Fibroblast of skin of right quadriceps (primary cell): ENCODE measurements at places on chromosomes 12 and 14.

GRCh38 chr12:121190523-121191031 is 19.4 kb upstream of the P2RX4 start:
- peak; percentile 97 for DNase-seq

- peak; percentile 64 for DNase-seq
Observed at GRCh38 chr14:99605299-99605961, 1.4 kb upstream of the CCDC85C start.

DNA sequence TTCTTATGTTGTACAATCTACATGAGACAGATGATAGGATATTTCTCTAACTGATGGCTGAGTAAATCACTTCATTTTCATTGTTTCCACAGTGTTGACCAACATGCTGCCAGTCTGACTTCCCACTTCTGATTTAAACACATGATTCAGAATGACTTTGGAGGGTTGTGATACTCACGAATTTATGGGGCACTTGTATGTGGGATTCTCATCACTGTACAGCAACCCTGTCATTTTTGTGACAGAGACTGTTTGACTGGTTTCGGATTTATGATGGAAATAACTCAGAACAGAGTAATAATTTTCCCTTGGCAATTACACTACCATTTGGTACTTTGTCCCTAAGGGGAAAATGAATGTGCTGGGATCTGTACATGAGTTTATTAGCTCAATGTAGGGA is 333.8 kb downstream of the TRHDE start:
- DNase-seq = no peak

- DNase-seq = peak; percentile 90
Observed at GRCh38 chr14:89855961-89856656, 98.4 kb downstream of the EFCAB11 start.

GRCh38 chr12:97801471-97802059 is 339.0 kb downstream of the RMST start:
- no peak for DNase-seq

DNA sequence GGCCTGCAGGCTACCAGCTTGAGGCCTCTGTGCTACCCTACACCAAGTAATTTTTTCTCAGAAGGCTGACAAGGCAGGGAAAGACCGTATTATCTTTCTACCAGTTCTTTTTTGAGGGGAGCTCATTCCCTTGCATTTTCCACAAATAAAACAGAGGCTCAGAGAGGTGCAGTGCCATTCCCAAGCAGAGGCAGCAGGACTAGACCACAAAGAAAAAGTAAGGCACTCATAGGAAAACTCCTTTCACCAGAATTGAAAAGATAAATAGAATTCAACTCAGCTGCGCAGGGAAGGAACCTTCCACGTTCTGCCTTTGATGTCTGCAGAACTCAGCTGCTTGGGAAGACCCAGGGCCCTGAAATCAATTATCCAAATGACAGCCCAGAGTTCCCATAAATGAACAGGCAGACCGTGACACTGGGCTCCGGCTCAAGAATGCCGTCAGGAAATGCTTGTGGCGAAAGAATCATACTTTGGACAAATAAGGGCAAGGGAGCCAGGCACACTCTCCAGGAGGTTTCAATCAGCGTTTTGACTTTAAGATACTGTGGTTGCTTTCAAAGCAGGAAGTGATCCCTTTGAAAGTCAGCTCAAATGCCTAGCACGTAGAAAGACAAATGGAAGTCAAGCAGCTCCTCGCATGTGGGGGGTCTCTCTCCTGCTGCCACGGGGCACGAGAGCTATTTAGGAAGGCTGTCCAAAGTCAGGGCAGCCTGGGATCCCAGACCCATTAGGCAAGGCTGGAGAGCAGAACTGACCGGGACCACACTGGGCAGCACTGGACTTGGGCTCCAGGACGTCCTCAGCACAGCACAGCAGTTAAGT is 14.0 kb downstream of the KCTD10 start:
- peak; percentile 99 for DNase-seq

DNA sequence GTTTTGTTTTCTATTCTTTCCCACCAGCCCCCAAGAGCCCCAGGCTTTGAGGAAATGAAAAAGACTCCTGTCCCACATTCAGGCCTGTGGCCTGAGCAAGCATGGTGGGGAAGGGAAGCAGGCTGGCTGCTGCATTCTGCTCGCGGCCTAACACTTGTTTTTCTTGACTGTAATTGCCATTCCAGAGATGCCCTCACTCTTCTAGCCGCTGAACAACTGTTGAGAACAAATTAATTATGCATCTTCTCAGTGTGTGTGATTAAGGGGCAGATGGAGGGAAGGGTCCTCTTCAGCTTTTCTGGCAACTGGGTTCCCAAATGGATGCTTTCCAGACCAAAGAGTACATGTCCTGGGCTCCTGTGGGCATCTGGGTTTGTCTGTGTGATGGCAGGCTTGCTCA is 43.3 kb downstream of the ADCK1 start:
- no peak for DNase-seq

DNA sequence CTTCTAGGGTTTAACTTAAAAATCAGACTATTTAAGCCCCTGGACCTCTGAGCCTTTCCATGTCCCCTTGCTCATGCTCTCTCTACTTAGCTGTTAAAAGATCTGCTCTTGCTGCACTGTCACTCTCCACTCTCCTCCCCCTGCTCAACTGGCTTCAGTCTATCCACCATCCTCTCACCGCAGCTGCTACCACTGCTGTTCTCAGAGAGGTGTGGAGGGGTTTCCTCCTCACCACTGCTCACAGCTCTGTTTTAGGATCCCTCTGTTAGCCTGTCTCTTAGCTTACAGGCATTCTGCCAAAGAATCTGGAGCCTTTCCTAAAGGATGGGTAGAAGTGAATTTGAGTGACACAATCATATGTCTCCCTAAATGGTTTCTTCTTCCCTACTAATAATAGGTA is 43.7 kb upstream of the ATP2B1 start:
- DNase-seq = no peak

DNA sequence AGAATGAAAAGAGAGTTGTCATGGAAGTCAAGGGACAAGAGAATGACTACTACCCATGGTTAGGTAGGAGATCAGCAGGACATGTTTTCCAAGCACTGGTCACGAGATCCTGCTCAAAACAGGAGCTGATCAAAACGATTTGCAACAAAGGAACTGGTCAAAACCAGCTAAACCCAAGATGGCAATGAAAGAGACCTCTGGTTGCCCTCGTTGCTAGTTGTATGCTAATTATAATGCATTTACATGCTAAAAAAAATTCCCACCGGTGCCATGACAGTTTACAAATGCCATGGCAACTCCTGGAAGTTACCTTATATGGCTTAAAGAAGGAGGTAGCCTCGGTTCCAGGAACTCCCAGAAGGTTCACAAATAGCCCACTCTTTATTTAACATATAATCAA is 95.0 kb upstream of the OTX2 start:
- no peak for DNase-seq

GRCh38 chr12:84843593-84844144 is 68.9 kb downstream of the SLC6A15 start:
- no peak for DNase-seq

DNA sequence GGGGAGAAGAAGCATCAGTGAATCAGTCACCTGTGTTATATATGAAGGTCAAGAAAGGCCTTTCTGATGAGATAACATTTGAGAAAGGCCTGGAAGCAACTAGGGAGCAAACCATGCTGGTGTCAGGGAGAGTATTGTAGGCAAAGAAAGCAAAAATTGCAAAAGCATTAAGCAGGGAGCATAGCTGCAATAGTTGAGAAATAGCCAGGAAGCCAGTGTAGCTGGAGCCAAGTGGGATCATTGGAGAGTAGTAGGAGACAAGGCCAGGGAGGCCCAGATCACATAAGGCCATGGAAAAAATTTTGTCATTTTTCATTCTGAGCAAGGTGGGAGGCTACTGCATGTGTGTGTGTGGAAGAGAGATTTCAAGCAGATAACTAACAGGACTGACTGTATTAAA is 18.8 kb upstream of the MAGOHB start:
- peak; percentile 28 for DNase-seq

- DNase-seq = peak; percentile 84
Observed at GRCh38 chr12:56635806-56636674, 5.9 kb upstream of the BAZ2A start.

DNA sequence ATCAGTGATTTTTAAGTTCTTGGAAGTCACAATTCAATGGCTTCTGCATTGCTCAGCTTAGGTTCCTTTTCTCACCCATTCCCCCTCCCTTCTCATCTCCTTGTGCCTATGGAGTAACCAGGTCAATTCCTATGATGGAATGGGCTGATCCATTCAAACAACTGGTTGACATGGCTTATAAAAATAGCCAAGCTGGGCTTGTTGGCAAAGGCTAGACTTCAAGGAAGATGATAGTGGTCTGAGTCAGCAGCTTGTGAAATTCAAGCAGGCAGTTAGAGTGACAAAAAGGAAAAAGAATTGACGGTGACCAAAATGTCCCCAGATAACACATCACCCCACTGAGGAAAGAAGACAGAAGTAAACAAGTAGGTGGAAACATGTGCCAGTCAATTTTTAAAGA is 119.9 kb upstream of the PCED1B start:
- peak; percentile 88 for DNase-seq

DNA sequence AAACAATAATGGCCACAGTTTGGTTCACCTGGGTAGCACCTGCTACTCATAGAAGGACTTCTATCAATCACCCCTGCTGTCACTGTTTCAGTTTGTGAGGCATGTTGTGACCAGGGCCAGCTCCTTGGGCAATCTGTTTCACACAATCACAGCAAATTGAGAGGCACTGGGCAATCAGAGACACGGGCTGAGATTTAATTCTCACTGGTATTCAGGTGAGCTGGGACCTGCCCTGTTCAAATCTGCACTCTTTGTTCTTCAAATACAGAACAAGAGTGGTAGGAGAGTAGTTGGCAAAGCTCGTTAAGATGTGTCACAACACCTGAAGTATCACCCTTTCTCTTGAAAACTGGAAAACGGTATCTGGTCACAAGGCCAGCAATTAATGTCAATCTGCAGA is 57.8 kb upstream of the NAP1L1 start:
- DNase-seq = no peak

DNA sequence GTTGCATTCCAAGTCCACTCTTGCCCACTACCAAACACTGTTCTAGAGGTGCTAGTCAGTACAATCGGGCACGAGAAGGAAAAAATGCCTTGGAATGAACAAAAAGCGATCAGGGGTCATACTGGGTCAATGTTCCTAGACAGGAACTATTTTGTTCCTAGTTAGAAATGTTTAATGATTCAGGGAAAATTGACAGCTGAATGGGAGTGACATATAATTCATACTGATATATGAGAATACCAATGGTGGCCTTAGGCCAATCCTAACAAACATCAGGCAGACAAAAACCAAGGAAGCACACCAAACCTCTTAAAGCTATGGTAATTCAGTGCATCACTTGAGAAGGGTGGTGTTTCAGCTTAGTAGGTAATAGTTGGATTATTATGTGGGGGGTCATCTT is 51.1 kb downstream of the ANAPC7 start:
- no peak for DNase-seq

- no peak for DNase-seq
Observed at GRCh38 chr14:104657101-104657524, 32.3 kb upstream of the INF2 start.

DNA sequence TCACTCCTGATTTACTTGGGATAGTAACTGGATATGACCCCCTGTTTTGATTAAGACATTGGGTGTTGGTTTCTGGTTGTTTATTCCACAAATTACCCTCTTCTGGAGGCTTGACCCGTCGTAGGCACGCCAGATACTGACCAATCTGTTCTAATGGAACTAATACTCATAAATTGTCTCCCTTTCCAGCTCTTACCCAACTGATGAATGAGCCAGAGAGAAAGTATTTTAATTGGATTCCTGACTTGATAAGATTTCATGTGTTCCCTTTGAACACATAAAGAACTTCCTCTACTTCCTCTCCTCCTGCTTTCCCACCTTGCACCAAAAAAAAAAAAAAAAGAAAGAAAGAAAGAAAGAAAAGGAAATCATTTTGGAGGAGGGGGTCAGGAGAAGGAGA is 340.9 kb downstream of the PCNX1 start:
- DNase-seq = no peak

- peak; percentile 26 for DNase-seq
Observed at GRCh38 chr14:28375295-28375694, 391.3 kb upstream of the FOXG1 start.

- DNase-seq = no peak
Observed at GRCh38 chr14:42687421-42687820, 1080.7 kb downstream of the LRFN5 start.
